ENCODE measurements at places on chromosomes 3 and 15.

- no peak for DNase-seq
Measured at GRCh38 chr3:194218646-194219453, 82.9 kb downstream of the HES1 start.

DNA sequence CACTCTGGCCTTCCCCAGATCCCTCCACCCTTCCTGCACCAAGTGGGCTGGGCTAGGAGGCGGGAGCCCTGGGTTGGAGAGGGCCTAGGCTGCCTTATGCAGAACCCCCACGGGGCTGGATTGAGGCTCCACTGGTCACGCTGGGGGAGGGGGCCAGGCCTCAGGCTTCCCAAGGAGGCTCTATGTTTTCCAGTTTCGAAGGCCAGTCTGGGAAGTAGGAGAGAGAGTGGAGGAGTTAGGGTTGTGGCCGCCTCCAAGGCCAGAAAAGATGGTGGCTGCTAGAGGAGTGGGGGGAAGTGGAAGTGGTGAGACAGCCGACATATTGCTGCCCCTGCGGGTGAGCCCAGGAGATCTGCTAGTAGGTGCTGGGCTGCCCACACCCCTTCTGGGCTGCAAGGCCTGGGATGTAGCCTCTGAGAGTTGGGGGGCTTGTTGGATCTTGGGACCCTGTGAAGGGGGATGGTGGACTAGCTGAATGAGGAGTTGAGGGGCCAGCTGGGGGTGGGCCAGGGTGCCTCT lies 1.2 kb downstream of the GNAI2 start:
- DNase-seq: peak; percentile 60

DNA sequence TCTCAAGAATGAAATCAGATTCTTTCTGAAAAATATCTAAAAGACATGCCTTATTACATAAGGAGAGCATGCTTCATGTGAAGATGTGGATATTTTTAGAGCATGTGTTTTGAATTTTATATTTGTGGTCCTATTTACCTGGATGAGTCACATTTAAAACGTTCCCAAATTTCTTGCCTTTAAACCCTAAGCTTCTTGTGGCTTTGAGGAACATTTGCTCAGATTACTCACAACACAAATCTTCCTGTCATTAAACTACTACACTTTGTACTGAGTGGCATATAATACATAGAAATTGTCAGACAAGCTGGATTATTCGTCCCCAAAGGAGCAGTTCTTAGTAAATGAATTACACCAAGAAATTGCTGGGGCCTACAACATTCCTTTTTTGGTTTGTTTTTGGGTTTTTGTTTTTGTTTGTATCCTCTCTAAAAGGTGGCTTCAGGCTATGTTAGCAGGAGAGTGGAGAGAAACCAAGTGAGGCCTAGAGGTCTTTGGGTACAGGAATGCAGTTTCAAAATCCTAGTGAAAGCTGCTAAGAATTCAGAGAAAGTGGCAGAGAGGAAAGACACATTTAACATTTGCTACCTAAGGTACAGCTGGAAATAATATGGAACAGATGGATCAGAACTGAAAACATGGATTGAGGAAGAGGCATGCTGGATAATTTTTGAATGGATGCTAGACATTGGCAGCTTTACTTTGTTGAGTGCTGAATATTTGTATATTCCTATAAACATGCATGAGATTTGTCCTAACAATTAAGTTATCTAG lies 128.1 kb downstream of the RPL22L1 start:
- no peak for DNase-seq

DNA sequence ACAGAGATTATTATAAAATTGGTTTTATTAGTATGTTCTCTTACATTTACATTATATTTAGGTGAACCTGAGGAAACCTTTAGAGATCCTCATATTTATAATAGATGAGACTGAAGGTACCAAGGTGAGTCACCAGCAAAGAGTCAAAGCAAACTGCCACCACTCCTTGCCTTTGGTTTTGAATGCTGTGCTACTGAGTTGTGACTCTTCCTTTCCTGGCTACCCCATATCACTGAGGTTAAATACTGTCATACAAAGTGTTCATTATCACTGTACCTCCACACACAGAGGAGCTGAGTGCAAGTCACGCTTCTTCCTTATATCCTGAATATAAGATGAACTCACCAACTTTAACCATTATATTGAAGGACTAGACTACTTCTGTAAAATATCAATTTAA lies 168.2 kb downstream of the CBLB start:
- DNase-seq: no peak

DNA sequence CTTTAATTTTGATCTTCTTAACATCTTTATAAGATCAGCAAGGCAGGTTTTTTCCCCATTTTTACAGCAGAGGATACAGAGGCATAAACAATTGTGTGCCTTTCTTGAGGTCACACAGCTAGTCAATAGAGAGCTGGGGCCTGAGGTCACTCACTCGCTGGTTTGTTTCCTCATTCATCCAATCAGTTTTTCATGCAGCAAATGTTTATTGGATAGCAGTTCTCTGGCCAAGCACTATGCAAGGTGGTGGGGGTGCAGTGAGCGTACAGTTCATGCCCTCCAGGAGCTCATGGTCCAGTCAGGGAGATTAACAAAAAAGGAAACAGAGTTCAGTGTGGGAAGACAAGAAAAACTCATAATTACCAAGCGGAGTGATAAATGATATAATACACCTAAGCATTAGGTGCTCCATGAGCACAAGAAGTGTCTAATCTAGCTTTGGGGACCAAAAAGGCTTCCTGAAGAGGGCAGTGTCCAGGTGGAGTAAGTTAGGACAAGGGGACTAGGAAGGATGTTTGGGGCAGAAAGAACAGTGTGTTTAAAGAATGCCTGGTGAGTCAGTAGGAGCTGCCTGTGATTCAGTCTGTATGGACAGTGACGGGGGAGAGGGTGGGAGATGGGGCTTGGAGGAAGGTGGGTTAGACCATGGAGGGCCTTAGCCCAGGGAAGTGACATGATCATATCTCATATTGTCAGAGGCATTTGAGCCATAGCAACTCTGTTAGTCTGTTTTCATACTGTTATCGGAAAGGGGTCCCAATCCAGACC lies 29.3 kb downstream of the MAP2K5 start:
- no peak for DNase-seq

DNA sequence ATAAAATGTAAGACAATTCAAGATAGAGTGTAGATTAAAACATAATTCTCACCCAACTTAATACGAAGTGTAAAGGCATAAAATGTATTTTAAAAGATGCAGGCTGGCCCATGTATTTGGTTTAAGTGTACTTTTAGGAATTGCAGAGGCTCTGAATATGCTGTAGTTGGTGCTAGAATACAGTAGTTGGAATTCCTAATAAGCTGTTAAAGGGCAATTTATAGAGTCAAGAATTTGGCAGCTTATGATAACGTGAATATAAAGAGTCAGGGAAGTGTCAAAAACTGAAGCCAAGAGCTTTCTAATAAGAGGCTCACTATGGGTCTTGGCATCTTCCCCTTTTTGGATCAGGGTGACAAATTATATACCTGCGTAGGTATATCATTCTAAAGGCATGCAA lies 36.5 kb downstream of the ADAMTS9 start:
- DNase-seq: no peak

- no peak for DNase-seq
Measured at GRCh38 chr15:78325092-78325843, 14.9 kb upstream of the CRABP1 start.

DNA sequence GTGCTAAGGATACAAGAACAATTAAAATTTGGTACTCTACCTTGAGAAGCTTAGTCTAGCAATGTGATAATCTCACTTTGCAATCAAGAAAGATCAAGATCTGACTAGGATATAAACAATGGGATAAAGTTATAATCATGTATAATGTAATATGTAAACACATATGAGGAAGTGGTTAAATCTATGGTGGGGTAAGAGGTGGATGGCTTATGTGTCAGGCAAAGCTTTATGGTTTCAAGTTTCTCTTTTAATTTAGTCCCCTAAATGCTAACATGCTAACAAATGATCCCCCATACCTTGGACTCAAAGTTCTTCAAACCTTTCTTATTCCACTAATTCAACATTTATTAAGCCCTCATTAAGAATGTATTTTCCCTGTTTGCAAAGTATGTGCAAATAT lies 2.5 kb downstream of the RSL24D1 start:
- DNase-seq: no peak

GRCh38 chr15:60137711-60138396 lies 133.7 kb downstream of the FOXB1 start:
- DNase-seq: no peak

- DNase-seq: no peak
Measured at GRCh38 chr3:188884299-188885043, 287.3 kb upstream of the TPRG1 start.

DNA sequence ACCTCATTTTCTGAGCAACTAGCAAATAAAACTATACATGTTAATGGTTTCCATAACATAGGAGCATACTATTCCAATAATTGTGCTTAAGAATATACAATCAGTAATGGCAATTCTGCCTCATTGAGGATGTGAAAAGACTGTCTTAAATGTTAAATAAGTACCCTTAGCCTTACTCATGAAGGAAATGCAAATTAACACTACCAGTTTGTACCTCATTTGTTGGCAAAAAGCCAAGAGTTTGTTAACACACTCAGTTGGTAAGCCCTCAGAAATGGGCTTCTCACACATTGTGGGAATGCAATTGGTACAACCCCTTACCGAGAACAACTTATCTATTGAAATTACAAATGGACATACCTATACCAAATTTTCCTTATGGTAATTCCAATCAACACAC lies 9.2 kb upstream of the STT3B start:
- DNase-seq: no peak

- no peak for DNase-seq
Measured at GRCh38 chr3:83953417-83954089, 1005.2 kb upstream of the CADM2 start.

DNA sequence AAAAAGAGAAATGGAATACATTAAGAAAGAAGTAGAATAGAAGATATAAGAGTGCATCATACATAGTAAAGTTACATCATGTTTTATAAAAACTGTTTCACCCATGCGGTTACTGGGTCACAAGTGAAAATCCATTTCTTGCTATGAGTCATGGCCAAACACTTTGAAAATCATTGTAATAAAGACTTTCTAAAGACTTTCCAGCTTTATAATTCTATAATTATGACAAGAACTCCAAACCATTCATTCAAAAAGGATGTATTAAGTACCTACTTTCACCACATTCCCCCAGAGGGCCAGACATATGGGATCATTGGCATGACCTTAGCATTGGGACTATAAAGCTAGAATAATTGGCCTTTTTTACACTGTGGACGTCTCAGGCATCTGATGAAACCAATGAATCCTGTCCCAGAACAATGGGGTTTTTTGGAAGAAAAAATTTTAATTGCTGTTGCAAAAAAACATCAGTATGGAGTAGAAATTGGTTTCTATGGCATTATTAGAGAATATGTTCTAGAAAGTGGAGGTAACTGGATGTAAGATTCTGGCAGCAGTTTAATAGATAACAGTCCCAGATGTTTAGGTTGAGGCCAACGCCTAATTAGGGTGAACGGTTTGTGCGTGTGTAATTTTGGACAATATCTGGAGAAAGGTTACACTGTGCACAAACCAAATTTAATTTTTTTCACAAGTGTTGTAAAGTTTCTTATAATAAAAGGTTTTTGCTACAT lies 3.3 kb upstream of the SKIC8 start:
- DNase-seq: no peak

DNA sequence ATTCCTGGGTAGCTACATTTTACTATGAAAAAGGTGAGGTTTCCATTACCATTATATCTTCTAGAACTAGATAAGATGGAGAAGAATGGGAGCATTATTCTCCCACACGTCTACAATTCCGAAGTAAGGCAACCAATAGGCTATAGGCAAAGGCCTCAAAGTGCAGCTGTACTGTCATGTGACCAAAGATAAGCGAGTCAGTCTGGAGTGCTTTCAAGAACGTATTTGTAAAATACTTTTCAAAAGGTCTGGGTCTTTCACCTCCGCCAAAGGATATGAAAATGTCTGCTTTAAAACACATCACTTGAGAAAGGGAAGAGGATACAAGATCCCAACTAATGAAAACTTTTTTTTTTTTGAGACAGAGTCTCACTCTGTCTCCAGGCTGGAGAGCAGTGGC lies 9.9 kb downstream of the CCPG1 start:
- DNase-seq: no peak

DNA sequence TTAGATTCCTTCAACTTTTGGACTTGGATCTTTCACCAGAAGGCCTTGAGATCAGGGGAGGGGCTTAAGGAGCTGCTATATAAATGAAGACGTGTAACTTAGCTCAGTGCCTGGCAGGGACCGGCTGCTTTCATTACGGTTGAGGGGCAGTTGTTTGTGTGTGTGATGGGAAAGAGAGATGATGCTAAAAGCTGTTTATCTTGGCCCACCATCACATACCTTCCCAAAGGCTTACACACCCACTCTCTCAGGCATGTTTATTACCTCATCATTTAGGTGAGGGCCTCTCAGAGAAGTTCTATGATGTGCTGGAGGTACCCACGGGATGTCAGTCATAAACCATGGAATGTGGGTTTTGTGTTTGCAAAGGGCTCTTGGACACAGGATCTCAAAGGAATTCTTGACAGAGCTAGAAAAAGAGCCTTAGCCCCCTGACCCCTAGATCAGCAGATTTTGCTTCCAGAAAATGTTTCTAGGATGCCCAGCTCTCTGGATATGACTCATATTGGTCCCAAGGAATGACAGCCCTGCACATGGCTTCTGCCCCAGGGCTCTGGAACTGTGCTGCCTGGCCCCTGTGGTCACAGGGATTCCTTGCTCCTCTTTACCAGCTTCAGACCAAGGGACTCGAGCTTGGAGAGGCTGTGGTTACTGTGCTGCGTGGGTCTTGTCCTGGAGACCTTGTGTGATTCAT lies 15.9 kb upstream of the SMAD3 start:
- DNase-seq: no peak

GRCh38 chr15:40334941-40335795 lies 5.6 kb downstream of the CCDC9B start:
- DNase-seq: peak; percentile 73

- no peak for DNase-seq
Measured at GRCh38 chr15:57321973-57322601, 54.2 kb upstream of the CGNL1 start.

DNA sequence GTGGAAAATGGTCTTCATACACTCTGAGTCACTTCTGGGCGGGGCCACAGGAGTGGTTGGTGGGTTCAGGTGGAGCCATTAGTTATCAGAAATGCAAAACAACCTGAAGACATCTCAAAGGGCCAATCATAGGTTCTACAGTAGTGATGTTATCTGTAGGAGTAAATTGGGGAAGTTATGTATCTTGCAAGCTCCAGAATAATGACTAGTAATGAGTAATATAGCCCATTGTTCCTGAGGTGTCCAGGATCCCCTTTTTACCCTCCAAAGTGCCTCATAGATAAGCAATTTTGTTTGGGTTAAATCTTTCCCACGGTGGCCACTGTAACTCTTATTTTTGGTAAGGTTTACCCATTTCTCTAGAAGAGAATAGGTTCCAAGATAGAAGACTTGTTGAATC lies 91.7 kb downstream of the PIK3R4 start:
- no peak for DNase-seq

- DNase-seq: no peak
Measured at GRCh38 chr3:85801955-85802354, 843.2 kb downstream of the CADM2 start.

DNA sequence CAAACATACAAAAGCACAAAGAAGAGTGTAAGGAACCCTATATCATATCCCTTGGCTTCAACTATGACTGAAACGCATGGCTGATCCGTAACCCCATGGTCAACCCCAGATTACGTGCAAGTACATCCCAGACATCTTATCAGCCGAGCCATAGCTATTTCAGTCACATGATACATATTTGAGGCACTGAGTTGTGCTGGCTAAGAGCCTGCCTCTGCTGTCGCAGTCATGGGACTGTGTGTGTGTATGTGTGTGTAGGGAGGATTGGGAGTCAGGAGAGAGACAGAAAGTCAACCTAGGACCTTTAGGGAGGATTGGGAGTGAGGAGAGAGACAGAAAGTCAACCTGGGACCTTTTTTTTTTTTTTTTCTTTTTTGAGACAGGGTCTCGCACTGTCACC lies 8.4 kb downstream of the ST6GAL1 start:
- DNase-seq: no peak

- no peak for DNase-seq
Measured at GRCh38 chr3:162285259-162285658, 788.7 kb downstream of the OTOL1 start.

Measured in lower lobe of right lung (tissue), 2 donors.